ENCODE measurements at places on chromosomes 7 and 10.

- DNase-seq: no peak
Measured at GRCh38 chr10:6300106-6300783, 97.5 kb downstream of the PFKFB3 start.

GRCh38 chr10:93198401-93199131 is 124.9 kb downstream of the CYP26A1 start:
- no peak for DNase-seq

- DNase-seq: no peak
Measured at GRCh38 chr10:91567815-91568214, 65.1 kb downstream of the PPP1R3C start.

DNA sequence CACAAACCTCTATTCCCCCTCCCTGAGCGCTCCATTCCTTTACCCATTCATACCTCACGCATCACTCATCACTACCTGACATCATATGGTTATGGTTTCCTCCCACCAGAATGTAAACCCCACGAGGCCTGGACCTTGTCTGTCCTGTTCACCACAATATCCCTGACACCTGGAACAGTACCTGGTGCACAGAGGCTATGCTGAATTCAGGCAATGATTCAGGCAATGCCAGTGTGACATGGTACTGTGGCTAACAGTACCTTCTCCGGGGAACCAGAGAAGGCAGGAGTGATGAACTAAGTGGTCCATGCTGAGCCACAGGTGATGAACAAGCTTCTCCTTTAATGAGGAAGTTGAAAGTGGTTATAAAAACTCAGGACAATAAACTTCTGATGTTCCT is 202.5 kb upstream of the PLXNA4 start:
- no peak for DNase-seq

- DNase-seq: no peak
Measured at GRCh38 chr7:151381348-151382078, 28.3 kb downstream of the WDR86 start.

GRCh38 chr7:22173685-22174573 is 183.0 kb downstream of the RAPGEF5 start:
- no peak for DNase-seq

DNA sequence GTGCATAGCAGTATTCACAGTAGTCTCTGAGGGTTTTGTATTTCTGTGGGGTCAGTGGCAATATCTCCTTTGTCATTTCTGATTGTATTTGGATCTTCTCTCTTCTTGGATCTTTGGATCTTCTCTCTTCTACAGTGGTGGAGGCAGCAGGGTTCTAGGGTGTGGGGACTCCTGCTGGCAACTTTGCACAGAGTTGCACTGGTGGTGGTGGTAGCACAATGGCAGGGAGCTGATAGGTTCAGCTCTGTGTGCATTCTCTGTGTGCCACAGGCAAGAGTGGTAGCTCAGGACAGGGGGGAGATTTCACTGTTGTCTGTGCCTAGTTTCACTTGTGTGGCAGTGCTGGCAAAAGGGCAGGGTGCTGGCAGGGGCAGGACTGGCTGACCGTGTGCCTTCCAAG is 35.1 kb upstream of the PRSS37 start:
- no peak for DNase-seq

DNA sequence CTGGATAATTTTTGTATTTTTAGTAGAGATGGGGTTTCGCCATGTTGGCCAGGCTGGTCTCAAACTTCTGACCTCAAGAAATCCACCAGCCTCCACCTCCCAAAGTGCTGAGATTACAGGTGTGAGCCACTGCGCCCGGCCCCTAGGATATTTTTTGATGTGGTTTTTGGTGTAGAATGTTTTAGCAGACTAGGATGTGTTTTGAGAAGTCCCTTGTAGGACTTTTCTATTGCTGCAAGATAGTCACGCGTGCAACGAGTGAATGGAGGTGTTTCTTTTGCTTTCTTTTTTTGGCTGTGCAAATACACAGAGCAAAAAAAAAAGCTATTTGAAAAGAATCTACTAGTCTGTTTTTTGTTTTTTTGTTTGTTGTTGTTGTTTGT is 29.8 kb upstream of the KLF6 start:
- DNase-seq: no peak

GRCh38 chr10:17747883-17748550 is 4.0 kb upstream of the TMEM236 start:
- no peak for DNase-seq

DNA sequence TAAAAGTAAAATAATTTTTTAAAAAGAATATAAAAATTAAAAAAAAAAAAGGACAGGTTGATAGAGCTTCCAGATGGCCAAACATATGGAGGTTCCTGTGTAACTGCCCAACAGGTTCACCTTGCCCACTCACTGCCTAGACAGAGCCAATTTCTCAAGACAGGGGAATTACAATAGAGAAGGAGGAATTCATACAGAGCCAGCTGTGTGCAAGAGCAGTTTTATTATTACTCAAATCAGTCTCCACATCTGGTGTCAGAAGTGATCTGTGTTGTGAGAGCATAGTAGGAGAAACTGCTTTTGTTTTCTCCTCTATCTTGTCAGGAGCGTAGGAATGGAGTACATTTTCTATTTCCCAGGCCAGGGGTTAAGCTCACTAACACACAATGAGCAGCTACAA is 31.0 kb downstream of the C7orf33 start:
- no peak for DNase-seq

DNA sequence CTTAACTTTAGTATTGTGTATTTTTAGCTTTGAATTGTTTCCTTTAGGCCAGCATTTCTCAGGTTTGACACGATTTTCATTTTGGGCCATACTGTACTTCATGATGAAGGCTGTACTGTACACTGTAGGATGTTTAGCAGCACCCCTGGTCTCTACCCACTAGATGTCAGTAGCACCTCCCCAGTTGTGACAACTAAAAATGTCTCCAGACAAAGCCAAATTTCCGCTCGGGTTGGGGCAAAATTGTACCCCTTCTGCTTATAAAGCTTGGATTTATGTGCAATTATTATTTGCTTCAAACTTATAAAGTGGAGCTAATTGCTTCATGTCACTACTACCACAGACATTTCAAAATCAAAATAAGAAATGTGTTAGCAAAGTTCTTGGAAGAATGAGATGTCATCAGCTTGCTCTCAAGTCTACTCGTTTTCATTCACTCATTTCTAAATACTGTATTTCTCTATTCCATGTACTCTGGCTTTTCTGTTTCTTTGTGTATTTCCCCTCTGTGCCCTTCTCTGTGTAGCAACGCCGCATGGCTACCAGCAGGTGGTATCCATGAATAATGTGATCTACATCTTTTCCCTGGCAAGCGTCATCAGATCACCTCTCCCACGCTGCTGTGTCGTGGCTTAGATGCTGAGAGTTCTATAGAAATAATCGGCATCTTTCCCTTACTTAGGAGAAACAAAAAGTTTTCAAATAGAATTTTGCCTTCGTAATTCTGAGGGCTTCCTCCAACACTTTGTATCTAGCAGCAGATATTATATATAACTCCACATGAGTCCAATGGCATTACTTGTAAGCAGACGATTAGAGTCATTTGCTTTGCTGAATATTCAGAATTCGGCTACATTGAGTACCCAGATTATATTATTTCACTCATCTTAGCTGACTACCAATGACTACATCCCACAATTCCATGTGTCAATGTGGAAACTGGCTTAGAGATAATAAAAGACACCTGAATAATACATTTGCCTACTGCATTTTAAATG is 47.8 kb upstream of the CALCR start:
- DNase-seq: no peak

- DNase-seq: no peak
Measured at GRCh38 chr10:112184379-112184778, 814 bp upstream of the GPAM start.

GRCh38 chr10:110008518-110009339 is 945 bp downstream of the ADD3 start:
- peak; percentile 55 for DNase-seq

DNA sequence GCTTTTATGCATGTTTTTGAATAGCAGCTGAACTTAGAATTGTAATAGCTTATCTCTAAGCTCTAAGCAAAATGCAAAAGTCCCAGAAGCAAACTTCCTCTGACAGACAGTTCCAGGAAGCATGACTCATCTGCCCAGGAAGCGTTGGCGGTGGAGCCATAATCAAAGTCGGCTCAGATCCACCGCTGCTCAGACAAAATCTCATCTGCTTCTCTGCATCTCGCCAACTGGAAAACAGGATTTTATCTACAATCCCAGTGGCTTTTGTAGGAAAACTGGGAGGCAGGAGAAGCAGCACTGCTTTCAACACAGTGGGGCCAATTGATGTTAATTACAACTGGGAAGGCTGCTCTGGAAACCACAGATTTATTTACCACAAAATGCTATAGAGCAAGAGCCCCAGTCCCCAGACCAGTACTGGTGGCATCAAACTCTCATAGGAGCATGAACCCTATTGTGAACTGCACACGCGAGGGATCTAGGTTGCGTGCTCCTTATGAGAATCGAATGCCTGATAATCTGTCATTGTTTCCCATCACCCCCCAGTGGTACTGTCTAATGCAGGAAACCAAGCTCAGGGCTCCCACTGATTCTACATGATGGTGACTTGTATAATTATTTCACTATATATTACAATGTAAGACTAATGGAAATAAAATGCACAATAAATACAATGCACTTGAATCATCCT is 99.9 kb downstream of the CUBN start:
- DNase-seq: peak; percentile 73

DNA sequence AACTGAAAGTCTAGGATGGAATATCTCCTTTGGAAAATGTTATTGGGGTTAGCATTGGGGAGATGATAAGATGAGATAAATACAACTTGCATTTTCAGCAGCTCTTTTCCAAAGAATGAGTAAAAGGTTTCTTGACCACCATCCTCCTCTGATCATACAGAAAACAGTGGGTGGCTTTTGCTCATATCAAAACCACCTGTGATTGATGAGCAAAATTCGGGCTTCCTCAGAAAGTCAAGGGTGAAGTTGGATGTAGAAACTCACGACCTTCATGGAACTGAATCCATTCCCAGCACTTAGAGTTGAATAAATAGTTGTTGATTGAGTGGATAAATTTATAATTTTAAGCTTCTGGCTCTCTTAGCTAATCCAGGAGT is 158.4 kb downstream of the DNAJB6 start:
- DNase-seq: no peak

- no peak for DNase-seq
Measured at GRCh38 chr7:127850195-127850594, 181.0 kb downstream of the LRRC4 start.

GRCh38 chr7:94053532-94053931 is 49.4 kb upstream of the BET1 start:
- DNase-seq: no peak

GRCh38 chr10:113978802-113979201 is 64.9 kb upstream of the ADRB1 start:
- peak; percentile 37 for DNase-seq

GRCh38 chr10:95531058-95531809 is 29.9 kb downstream of the SORBS1 start:
- no peak for DNase-seq

- no peak for DNase-seq
Measured at GRCh38 chr7:130047831-130048230, 3.3 kb downstream of the ZC3HC1 start.

GRCh38 chr7:85061456-85061855 is 125.4 kb downstream of the SEMA3D start:
- no peak for DNase-seq

DNA sequence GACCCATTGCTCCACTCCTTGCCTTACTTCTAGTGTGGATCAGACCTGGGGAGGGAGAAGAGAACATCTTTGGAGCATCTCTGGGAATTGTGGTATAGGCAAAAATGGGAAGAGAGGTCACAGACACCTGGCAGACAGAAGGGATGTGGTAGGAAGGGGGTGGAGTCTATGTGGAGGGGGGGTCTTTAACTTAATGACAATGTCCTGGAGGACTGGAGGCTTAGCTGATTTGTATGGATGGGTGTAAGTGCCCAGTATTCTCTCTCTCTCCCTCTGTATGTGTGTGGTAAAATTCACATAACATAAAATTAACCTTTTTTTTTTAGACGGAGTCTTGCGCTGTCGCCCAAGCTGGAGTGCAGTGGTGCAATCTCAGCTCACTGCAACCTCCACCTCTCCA is 3.1 kb upstream of the LDB1 start:
- no peak for DNase-seq

GRCh38 chr7:142669074-142669654 is 80.1 kb upstream of the PRSS1 start:
- no peak for DNase-seq

GRCh38 chr10:28940158-28940888 is 263.0 kb downstream of the BAMBI start:
- DNase-seq: no peak

GRCh38 chr10:1084011-1084950 is 28.1 kb downstream of the WDR37 start:
- no peak for DNase-seq

DNA sequence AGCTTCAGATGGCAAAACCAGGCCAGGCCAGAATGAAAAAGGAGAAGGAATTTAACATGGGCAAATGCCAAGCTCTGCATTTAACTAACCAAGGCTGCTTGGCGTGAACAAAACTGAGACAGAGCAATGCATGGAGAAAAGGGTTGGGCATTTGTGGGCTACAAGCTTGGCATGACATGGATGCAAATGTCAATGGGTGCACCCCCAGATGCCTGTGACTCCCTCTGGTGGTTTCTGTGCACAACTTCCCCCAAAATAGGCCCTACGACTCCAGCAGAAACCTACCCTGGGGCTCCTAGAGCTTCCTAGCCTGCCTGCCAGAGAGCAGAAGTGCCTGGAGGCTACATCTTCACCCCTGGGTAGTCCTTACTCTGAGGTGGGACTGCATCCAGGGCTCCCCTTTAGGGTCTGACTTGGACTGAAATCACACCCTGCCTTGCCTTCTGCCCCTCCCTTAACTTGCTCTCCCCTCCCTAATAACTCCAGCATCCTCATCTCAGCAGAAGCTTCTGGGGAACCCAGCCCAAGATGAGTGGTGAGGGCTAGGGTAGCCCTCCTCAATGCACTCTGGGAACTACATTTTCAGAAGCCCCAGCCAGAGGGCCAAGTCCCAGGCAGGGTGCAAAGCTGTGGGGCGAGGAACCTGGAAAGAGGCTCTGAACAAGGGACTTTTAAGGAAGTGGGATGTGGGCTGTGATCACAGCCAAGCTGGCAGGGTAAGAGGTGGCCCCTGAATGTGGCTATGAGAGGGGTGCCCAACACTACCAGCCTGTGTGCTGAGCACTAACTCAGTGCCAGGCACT is 11.3 kb downstream of the GPRIN2 start:
- DNase-seq: peak; percentile 9

GRCh38 chr7:149293946-149294633 is 32.1 kb downstream of the ZNF783 start:
- no peak for DNase-seq

- no peak for DNase-seq
Measured at GRCh38 chr7:65325793-65326432, 47.7 kb upstream of the ZNF92 start.

DNA sequence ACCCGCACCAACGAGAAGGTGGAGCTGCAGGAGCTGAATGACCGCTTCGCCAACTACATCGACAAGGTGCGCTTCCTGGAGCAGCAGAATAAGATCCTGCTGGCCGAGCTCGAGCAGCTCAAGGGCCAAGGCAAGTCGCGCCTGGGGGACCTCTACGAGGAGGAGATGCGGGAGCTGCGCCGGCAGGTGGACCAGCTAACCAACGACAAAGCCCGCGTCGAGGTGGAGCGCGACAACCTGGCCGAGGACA is 1.6 kb downstream of the VIM start:
- no peak for DNase-seq

GRCh38 chr10:32376771-32377170 is 29.8 kb upstream of the EPC1 start:
- DNase-seq: no peak
